ENCODE measurements at places on chromosomes 2 and 18. TPM values are rescaled to one million over a fixed set of nuclear protein-coding genes. Genes with fewer than 3 reads are reported as not detected.

Gene CFAP65
- under 0.01 TPM for total RNA-seq

Gene NOSTRIN
- total RNA-seq = 0.09 TPM

Gene ALPI
- total RNA-seq = not detected

Gene ZNF142
- 4.6 TPM for total RNA-seq

Gene LOXL3
- 23.6 TPM for total RNA-seq

Gene TTC21B
- 27.0 TPM for total RNA-seq

Gene SEPTIN2
- total RNA-seq = 430 TPM

Gene GBX2
- not detected for total RNA-seq

Gene CYP26B1
- 0.52 TPM for total RNA-seq

Gene ELOA2
- total RNA-seq = not detected

Gene RAB11FIP5
- total RNA-seq = 25.8 TPM

Gene SLC23A3
- total RNA-seq = 0.63 TPM

Gene NYAP2
- not detected for total RNA-seq

Gene KCNK3
- total RNA-seq = under 0.01 TPM

Gene DYSF
- not detected for total RNA-seq

Gene CIB4
- total RNA-seq = not detected

Gene AQP12A
- total RNA-seq = not detected

Gene TUBA4A
- 9.4 TPM for total RNA-seq

Gene CYP1B1
- 76.6 TPM for total RNA-seq

Gene CPO
- 0.17 TPM for total RNA-seq

Gene CYP27C1
- total RNA-seq = not detected

Gene TFCP2L1
- not detected for total RNA-seq

Gene MBD5
- 18.5 TPM for total RNA-seq

Gene UGT1A3
- not detected for total RNA-seq

Gene NCL
- 107 TPM for total RNA-seq

Gene AQP12B
- not detected for total RNA-seq

Measured in bronchial smooth muscle cell (primary cell).